Fibroblast of skin of right quadriceps (primary cell): ENCODE measurements at places on chromosomes 1 and 21.

GRCh38 chr1:110542725-110543124 lies 23.8 kb upstream of the KCNA10 start:
- peak; percentile 36 for DNase-seq

GRCh38 chr1:3675436-3675835 lies 23.1 kb downstream of the TP73 start:
- no peak for DNase-seq

GRCh38 chr1:152029929-152030211 lies 6.9 kb downstream of the S100A11 start:
- DNase-seq = no peak

DNA sequence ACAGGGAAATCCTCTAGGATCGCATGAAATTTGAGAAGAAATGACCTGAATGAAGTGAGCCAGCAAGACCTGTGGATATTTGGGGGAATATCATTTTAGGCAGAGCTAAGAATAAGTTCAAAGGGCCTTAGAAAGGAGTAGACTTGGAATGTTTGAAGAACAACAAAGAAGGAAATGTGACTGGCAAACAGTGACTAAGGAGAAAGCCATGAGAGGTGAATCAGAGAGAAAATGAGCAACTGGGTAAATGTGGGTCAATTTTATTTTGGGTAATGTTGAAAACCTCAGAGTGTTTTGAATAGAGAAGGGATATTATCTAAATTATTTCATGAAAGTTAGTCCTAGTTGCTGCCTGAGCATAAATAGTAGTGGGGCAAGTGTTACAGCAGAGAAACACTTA lies 672.8 kb downstream of the LMO4 start:
- DNase-seq = peak; percentile 60

DNA sequence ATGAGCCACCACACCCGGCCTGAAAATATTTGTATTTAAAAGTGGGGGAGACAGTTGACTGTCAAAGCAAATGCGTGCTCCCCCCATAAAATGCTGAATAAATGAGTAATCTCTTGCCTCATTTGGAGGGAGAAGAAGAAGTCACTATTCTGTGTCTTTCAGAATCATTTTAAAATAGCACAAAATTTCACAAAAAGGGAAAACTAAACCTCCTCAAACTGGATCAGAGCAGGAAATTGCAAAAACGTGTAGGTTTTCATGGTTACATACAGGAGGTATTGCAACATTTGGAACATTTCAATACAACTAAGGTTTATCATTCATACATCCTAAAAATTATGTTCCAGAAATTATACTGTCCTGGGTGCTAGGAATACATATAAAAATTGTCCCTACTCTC lies 13.6 kb downstream of the MTF1 start:
- DNase-seq = no peak

DNA sequence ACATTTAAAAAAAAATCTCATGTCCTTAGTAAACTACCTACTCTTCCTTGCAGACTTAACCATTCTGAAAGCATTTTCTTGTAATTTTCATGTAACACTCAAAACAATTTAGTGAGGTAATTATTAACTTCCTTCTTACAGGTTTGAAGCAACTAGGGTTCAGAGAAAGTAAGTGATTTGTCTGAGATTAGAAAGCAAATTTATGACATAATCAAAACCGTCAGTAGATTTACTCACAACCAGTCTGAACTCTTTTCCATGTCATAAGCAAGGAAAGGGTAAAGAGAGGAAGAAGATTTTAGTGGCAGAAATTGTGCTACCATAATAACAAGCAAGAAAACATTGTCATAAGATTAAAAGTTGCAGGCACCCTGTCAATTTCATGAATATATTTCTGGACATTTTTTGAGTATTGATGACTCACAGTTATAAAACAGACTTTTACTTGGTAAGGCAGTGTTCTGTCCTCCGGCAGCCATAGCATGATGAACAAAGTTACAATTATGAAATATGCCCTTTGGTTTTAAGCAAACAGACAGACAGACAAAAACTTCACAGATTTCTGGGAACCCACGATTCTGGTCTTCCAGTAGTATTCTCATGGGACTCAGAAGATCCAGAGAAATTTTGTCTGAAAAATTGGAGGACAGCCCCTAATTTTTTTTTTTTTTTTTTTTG lies 707.2 kb downstream of the RWDD3 start:
- no peak for DNase-seq

GRCh38 chr1:60911966-60912697 lies 170.2 kb upstream of the NFIA start:
- no peak for DNase-seq

DNA sequence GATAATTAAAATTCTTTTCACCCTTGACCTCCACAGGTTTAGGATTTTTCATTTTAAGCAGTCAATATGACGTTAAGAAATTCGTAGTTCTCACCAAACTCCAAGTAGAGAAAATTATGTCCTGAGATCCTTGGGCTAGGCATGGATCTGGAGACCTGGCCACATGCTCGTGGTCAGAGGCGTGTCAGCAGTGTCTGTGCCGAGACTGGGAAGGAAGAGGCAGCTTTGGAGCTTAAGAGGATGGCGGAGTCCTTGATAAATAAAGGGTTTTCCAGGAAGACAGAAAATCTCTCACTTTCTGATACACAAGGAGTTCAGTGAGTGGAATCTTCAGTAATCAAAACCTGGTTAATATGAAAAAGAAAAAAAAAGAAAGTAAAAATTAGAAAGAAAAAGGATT lies 17.0 kb downstream of the RHOU start:
- DNase-seq = no peak

DNA sequence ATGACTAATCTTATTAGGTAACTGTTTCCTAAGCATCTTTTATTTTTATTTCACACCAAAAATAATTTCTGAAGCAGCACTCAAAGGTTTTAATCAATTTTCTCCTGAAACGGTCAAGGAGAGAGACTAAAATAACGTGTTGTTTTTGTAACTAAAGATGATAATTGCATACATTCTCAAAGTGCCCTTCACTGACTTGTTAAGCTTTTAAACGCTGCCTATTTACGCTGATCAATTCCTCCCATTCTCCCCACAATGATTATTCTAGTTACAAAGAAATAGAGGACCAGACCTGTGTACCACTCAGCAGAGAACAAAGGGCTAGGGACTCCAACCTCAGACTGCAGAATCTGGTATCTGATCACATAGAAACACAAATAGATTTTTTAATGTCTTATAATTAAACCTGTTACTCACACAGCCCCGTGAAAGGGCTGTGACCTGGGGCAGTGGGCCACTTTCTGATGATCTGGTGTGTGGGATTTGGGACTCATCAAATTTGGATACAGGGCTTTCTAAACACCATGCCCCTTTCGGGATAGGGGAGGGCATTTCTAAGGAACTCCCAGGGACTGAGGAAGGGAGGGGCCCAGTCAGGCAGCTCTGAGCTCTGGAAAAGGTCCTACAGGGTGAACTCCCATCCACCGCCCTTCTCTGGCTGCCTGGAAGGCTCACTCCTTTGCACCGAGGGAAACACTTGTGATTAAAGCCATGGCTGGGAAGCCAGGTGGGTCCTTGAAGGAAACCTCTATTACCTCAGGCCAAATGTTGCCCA lies 65.2 kb downstream of the BCAR3 start:
- DNase-seq = no peak

- no peak for DNase-seq
Measured at GRCh38 chr1:112247961-112248360, 148.1 kb upstream of the CTTNBP2NL start.

DNA sequence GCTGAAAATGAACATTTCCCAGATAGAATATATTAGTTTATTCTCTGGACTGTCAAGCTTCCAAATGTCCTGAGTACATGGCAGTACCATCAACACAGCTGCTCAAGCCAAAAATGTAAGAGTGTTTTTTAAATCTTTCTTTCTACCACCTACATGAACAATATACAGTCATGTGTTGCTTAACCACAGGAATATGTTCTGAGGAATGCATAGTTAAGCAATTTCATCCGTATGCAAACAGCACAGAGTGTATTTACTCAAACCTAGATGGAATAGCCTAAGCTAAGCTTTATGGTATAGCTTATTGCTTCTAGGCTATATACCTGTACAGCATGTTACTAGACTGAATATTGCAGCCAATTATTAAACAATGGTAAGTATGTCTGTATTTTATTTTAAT lies 561.9 kb upstream of the ADGRL4 start:
- DNase-seq = peak; percentile 43

GRCh38 chr1:228012555-228012954 lies 5.8 kb downstream of the WNT3A start:
- no peak for DNase-seq

- DNase-seq = no peak
Measured at GRCh38 chr1:77557053-77557452, 125.4 kb downstream of the ZZZ3 start.

DNA sequence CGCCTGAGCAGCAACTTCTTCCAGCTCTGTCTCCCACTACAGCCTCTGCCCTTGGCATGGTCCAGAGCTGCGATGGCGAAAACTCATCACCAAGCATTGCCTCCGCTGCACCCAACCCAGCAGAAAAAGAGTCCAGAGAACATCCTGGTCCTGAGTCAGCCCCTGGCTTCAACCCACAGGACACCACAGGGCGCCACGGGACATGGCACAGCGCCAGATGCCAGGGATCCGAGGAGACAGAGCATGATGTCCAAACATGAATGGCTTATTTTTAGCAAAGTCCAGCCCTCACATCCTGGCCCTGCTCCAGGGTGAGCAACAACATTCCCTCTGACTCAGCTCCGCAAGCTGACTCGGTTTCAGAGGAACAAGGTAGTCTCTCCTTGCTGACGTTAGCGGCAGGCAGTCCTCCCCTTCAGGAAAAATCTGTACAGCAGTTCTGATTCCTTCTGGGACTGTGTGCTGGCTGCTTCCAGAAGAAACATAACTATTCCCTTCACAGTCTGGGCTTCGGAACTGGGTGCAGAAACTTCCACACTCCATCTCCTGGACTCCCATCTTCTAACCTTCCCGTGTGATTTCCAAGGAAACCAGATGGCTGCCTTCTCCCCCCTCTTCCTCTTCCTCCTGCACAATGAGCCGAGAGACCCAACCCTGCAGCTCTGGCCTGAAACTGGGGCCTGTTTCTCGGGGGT lies 131.3 kb downstream of the TOMM20 start:
- peak; percentile 99 for DNase-seq

GRCh38 chr1:109547463-109548320 lies 723 bp upstream of the GNAI3 start:
- DNase-seq = no peak

DNA sequence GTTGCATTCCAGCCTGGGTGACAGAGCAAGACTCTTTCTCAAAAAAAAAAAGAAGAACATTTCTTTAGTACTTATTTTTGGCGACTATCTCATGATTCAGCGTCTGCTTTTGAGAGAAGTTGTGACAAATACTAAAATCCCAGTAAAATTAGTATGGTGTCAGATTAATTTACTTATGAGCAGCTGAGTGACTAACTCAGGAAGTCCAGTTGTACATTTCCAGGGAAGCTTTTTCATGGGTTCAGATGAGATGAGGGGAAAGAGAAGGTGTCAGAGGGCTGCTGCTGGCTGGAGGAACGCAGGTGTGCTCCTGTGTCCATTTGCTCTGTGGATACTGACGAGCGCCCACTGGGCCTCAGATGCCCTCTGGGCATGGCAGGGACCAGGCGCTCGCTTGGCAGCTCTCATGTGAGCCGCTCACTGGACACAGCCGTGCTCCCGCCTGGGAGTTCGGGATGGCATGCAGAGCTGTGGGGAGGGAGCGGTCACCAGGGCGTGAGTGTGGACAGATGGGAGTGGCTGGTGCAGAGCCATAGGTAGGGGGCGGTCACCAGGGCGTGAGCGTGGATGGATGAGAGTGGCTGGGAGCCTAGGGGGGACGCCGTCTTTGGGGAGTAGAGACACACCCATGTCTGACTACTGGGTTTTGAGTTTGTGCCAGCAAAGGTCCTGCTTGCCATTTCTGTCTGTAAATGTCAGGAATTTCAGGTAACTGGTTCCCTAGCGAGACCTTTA lies 55.0 kb downstream of the ADARB1 start:
- peak; percentile 82 for DNase-seq

DNA sequence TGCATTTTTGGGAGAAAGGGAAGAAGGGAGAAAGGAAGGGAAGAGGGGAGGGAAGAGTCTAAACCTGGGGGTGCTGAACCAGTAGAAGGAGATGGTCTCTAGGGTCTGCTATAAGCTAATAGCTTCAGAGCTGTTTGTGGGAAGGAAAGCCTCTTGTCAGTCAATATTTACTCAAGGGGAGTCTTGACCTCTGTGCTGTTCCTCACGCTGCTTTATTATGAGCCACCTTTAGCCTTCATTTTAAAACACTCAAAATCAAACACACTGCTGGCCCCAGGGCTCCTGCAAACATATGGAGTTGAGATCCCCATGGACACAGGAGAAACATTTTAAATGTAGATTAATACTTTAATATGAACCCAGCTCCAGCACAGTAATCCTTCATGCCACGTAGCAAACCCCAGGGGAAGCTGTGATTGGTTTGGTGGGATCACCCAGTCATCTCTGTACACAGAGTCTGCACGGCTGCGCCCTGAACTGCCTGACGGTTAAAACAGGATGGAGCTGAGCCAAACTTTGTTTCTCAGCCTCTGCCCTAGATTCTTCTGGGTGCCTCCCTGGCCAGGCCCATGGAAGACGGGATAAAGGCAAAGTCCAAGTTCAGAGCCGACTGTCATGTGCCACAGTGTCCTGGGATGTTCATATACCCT lies 40.2 kb upstream of the VWA5B1 start:
- DNase-seq = peak; percentile 9

- no peak for DNase-seq
Measured at GRCh38 chr1:18932387-18932786, 24.1 kb downstream of the IFFO2 start.

- no peak for DNase-seq
Measured at GRCh38 chr1:111813440-111814304, 58.0 kb downstream of the DDX20 start.

- no peak for DNase-seq
Measured at GRCh38 chr1:244346972-244347618, 104.6 kb downstream of the ADSS2 start.

GRCh38 chr21:33198346-33199099 lies 31.2 kb upstream of the IFNAR2 start:
- DNase-seq = no peak

DNA sequence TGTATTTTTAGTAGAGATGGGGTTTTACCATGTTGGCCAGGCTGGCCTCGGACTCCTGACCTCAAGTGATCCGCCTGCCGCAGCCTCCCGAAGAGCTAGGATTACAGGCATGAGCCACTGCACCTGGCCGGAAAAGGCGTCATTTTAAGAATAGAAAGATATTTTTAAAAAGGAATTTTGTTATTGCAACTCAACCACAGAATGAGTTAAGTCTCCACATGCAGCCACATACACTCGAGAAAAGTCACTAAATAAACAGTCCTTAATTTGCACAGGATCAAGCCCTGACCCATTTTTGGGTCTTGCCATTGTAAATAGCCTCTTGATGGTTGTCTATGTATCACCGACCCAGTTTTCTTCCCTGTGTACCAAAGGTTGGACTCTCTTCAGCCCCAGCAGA lies 85.5 kb downstream of the FBXO2 start:
- DNase-seq = no peak

- DNase-seq = peak; percentile 73
Measured at GRCh38 chr1:204408074-204408507, 3.5 kb downstream of the PPP1R15B start.

- DNase-seq = no peak
Measured at GRCh38 chr21:35988416-35989137, 71.7 kb downstream of the SETD4 start.
